ENCODE measurements at places on chromosomes 7 and 10. TPM values are rescaled to one million over a fixed set of nuclear protein-coding genes. Genes with fewer than 3 reads are reported as not detected.

ANKRD61 gene
- 0.35 TPM for total RNA-seq

OR9A2 gene
- total RNA-seq, result 0.12 TPM

ACSL5 gene
- total RNA-seq, result 0.30 TPM

CPXM2 gene
- 19.4 TPM for total RNA-seq

TFEC gene
- 0.12 TPM for total RNA-seq

ARPC1A gene
- total RNA-seq, result 223 TPM

EPHB6 gene
- total RNA-seq, result 9.9 TPM

PHYHIPL gene
- total RNA-seq, result not detected

KCND2 gene
- 0.90 TPM for total RNA-seq

UTF1 gene
- not detected for total RNA-seq

AKR1C8 gene
- total RNA-seq, result not detected

OR2A7 gene
- total RNA-seq, result 0.23 TPM

FANK1 gene
- total RNA-seq, result 13.9 TPM

FEZF1 gene
- not detected for total RNA-seq

RHEB gene
- 44.0 TPM for total RNA-seq

NEUROD6 gene
- not detected for total RNA-seq

HOXA7 gene
- not detected for total RNA-seq

DRGX gene
- not detected for total RNA-seq

CARD11 gene
- not detected for total RNA-seq

HOXA5 gene
- total RNA-seq, result not detected

FOXP2 gene
- total RNA-seq, result 0.08 TPM

TECTB gene
- not detected for total RNA-seq

OPALIN gene
- not detected for total RNA-seq

ASAH2 gene
- 1.1 TPM for total RNA-seq

FAM25A gene
- total RNA-seq, result not detected

EN2 gene
- total RNA-seq, result under 0.01 TPM

LEP gene
- 0.94 TPM for total RNA-seq

CDK6 gene
- total RNA-seq, result 18.5 TPM

HIP1 gene
- 3.7 TPM for total RNA-seq

FAM180A gene
- 16.3 TPM for total RNA-seq

RBM20 gene
- total RNA-seq, result 0.45 TPM

SNCG gene
- 48.3 TPM for total RNA-seq

TIMM23B gene
- 19.3 TPM for total RNA-seq

TMEM176B gene
- 4.8 TPM for total RNA-seq

CNPY1 gene
- not detected for total RNA-seq

CCDC146 gene
- total RNA-seq, result 0.75 TPM

CYP2C8 gene
- not detected for total RNA-seq

VIM gene
- total RNA-seq, result 4,768 TPM

STEAP2 gene
- total RNA-seq, result 2.6 TPM

GARIN1A gene
- total RNA-seq, result 0.53 TPM

SFTPA1 gene
- not detected for total RNA-seq

NUTM2E gene
- not detected for total RNA-seq

SKIDA1 gene
- 0.53 TPM for total RNA-seq

CRHR2 gene
- total RNA-seq, result not detected
